ENCODE measurements at places on chromosomes 13 and 19.

- DNase-seq, result no peak
Measured at GRCh38 chr19:55698256-55698655, 23.2 kb downstream of the EPN1 start.

- DNase-seq, result no peak
Measured at GRCh38 chr19:4061683-4062418, 4.8 kb downstream of the ZBTB7A start.

DNA sequence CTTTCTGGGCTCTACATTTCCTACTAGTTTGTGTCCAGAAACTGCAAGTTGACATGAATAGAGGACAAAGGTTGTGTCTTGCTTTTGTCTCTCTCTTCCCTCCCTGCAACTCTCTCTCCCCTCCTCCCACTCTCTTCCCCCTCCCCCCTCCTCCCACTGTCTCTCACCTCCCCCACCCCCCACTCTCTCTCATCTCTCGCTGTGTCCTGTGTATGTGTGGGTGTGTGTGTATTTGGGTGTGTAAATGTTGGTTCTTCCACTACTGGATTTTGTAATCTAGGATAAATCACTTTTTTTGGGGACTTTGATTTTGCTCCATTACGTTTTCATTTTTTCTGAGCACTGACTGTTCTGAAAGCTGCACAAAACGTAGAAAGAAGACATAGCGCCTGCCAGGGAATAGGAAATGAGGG, 48.4 kb downstream of the AKAP11 start:
- DNase-seq, result no peak

DNA sequence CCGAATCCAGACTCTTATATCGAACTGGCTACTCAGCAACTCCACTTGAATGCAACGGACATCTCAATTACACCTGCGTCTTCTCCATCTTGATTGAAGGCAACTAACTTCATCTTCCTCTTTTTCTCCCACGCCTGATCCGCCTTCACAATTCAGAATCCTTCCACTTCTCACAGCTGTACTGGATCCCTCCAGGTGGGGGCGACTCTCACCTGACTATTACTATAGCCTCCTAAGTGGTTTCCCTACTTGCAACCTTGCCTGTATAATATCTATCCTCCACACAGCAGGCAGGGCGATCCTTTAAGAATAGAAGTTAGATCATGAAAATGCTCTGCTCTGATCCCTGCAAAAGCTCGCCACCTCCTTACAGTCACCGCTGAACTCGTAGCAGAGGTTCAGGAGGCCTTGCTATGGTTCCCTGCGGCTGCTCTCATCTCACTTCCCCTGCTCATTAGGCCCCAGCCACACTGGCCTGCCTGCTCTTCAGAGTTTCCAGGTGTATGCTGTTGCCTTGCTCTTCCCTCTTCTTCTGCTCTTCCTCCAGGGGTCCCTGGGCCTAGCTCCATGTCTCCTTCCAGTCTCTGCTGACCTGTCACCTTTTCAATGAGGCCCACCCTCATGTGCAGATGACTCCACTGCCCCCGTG, 31.9 kb downstream of the RFXAP start:
- DNase-seq, result no peak

GRCh38 chr19:48915757-48916156, 15.6 kb downstream of the NUCB1 start:
- DNase-seq, result no peak

DNA sequence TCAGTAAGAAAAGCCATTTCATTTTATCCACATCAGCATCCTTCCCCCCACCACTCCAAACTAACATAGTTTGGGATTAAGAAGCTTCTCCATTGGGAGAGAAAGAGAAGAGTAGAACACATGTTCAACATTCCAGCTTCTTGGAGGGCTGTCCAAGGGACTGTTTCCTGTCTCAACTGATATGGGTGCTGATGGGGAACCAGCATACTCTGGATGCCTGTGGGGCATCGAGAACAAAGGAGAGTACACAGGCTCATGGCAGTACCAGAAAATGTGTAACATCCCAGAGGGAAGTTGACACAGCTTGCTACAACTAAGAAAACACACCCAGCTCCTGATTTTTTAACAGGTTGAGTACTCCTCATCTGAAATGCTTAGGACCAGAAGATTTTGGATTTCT, 24.7 kb downstream of the SUCLA2 start:
- DNase-seq, result no peak

GRCh38 chr13:76722782-76723181, 163.4 kb downstream of the KCTD12 start:
- no peak for DNase-seq

DNA sequence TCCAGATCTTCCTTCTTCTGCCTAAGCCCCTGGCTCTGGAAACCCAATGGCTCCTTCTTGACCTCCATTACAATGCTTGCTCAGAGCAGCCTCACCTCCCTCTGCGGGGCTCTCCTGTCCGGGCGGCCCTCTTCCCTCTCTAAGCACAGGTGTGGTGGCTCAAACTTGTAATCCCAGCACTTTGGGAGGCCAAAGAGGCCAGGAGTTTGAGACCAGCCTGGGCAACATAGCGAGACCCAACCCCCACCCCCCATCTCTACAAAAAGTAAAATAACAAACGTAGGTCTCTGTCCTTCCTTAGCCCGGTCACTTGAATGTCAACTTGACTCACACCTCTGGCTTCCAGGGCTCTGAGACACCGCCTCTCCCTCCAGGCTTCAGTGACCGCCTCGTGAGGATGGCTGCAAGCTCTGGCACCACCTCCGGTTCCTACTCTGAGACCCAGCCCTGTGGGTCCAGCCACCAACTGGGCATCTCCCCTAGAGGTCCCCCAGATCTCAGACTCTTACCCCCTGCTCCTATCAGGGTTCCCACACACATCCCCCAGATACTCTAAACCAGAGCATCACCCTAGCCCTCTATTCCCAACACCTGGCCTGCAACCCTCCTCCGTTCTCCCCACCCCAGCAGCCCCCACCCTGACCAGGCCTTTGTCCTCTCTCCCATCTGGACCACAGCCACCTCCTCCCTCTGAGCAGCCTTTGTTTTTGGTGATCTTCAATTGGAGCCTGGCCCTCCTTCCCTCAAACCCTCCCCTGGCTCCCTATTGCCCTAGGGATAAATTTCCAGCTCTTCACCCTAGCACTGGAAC, 4.7 kb upstream of the TLE2 start:
- no peak for DNase-seq

- no peak for DNase-seq
Measured at GRCh38 chr19:49333811-49334288, 1.4 kb upstream of the CD37 start.

GRCh38 chr13:52894413-52894812, 46.0 kb upstream of the PCDH8 start:
- DNase-seq, result no peak

DNA sequence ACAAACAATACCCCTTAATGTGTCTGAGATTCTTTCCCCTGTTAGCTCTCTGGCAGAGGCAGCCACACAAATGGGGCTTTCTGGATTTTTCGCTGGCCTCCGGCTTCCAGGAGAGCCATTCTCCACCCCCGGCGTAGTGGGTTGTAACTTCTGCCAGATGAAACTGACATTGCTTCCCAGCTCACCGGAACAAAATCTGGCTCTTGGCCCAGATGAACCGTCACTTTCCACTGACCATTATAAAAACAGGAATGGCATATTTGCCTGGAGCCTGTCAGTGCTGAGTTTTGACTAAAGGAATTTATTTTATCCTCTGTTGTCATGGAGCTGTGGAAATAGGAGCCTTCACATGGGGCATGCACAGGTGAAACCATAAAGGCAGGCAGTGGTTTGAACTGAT, 120.6 kb upstream of the GPR12 start:
- DNase-seq, result no peak

GRCh38 chr13:87130423-87130822, 540.7 kb upstream of the SLITRK5 start:
- no peak for DNase-seq

GRCh38 chr13:55991666-55992065, 1149.1 kb upstream of the PRR20A start:
- no peak for DNase-seq

DNA sequence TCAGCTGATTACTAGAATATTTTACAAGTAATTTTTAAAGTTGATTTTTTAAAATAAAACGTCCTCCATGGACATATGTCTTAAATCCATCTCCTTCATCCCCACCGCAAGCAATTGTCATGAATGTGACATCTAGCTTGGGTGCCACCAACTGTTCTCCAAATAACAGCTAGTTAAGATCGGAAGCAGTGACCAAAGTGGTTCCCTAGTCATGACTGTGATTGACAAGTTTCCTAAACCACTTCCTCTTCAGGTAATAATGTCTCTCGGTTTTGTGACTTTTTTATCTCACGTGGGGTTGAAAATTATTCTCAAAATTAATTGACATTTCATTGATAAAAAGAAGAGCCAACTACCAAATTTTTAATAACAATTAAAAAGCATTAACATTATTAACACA, 135.3 kb upstream of the MIR17HG start:
- DNase-seq, result no peak

- DNase-seq, result no peak
Measured at GRCh38 chr13:35770756-35771297, 294.3 kb upstream of the MAB21L1 start.

DNA sequence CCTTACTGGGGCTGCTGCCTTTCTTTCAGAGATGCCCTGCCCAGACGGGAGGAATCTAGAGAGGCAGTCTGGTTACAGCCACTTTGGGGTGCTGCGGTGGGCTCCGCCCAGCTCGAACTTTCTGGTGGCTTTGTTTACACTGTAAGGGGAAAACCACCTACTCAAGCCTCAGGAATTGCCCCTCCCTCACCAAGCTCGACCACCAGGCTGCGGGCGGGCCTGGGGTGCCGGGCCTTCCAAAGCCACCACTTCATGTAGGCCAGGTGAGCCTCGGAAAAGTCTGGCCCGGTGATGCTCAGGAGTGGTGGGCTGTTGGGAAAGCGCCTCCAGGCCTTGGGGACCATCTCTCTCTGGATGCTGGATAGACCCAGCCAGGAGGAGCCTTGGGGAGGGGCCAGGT, 218.6 kb downstream of the MTUS2 start:
- no peak for DNase-seq

- DNase-seq, result no peak
Measured at GRCh38 chr19:9909251-9909650, 27.1 kb downstream of the OLFM2 start.

DNA sequence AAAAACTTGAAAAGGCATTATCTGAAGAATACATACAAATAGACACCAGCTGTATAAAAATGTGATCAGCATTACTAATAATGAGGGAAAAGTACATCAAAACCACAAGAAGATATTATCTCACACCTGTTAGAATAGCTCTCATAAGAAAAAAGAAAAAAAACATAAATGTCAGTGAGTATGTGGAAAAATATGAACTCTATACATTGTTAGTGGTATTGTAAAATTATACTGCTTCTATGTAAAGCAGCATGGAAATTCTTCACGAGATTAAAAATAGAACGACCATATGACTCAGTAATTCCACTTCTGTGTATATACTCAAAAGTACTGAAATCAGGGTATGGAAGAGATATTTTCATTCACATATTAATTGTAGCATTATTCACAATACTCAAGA, 1146.4 kb downstream of the SLITRK5 start:
- no peak for DNase-seq

GRCh38 chr19:55418185-55418584, 10.6 kb upstream of the UBE2S start:
- DNase-seq, result no peak

- no peak for DNase-seq
Measured at GRCh38 chr19:31699421-31699820, 350.2 kb upstream of the TSHZ3 start.

- DNase-seq, result no peak
Measured at GRCh38 chr19:16496613-16496983, 404 bp downstream of the C19orf44 start.

- no peak for DNase-seq
Measured at GRCh38 chr19:3537101-3537437, 1.9 kb upstream of the TEKTIP1 start.

DNA sequence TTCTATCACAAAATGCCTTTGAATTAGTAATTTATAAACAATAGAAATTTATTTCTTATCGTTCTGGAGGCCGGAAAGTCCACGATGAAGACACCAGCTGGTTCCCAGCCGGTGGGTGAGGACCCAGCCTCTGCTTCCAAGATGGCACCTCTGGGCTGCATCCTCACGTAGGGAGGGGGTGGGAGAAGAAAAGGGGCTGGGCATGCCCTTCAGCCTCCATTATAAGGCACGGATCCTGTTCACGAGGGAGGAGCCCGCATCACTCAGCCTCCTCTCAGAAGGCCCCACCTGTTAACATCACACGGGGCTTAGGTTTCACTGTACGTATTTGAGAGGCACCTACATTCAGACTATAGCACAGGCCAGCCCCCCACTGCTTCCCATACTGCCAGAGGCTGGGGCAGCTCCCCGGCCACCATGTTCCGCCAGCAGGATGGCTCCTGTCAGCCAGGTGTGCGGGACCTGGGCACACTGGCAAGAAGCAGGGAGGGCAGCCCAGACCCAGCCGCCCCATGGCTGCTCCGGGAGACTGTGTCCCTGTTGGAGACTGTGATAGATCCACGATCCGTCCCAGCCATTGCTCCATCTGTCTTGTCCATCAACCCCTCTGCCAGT, 131.6 kb downstream of the SOX1 start:
- no peak for DNase-seq

GRCh38 chr13:93751117-93751516, 524.5 kb downstream of the GPC6 start:
- DNase-seq, result no peak

GRCh38 chr13:100139817-100140216, 50.9 kb downstream of the PCCA start:
- DNase-seq, result no peak

DNA sequence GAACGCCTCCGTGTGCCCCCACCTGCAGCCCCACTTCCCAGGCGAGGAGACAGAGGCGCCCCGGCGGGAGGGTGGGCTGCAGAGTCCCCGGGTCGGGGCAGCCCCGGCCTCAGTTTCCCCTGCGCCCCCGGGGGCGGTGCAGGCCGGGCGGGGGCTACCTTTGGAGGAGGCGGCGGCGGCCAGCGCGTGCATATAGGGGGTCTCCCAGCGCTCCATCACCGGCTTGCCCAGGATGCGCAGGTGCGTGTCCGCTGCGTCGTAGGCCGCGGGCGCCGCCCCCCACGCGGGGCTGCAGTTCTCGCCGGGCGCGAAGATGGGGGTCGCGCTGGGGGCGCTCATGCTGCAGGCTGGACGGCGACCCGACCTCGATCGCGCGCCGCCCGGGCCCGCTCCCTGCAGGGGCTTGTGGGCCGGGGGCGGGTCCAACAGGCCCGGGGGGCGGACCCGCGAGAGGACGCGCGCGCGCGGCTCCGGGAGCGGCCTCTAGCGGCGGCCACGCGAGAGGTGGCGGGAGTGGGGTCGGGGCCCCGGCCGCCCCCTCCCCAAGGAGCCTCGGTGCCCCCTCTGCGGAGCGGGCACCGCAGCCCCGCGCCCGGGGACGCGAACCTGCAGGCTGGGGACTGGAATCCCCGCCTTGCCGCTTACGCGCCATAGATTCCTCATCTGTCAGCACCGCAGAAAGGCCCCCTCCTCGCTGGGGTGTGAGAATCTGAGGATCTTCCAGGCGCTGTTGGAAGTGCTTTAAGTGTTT, at the start of gene GAMT:
Gene GAMT (minus strand): TSS at position 405 of the 751 bp plus-strand sequence. CDS start 66 bp downstream, at position 339.
- DNase-seq, result no peak

GRCh38 chr19:18193388-18194180, 566 bp downstream of the MPV17L2 start:
- no peak for DNase-seq

GRCh38 chr13:112822851-112823250, 133.0 kb downstream of the ATP11A start:
- no peak for DNase-seq

Data from esophagus squamous epithelium (tissue), 5 donors.